Activated naive CD8-positive, alpha-beta T cell treated with anti-CD3 and anti-CD28 coated beads, Interleukin-2, amount 10 ng/mL, durations not matched to agents 7 days and 5 days (primary cell): ENCODE measurements at places on chromosomes 4 and X. TPM values are rescaled to one million over a fixed set of nuclear protein-coding genes. Genes with fewer than 3 reads are reported as not detected.

DNA sequence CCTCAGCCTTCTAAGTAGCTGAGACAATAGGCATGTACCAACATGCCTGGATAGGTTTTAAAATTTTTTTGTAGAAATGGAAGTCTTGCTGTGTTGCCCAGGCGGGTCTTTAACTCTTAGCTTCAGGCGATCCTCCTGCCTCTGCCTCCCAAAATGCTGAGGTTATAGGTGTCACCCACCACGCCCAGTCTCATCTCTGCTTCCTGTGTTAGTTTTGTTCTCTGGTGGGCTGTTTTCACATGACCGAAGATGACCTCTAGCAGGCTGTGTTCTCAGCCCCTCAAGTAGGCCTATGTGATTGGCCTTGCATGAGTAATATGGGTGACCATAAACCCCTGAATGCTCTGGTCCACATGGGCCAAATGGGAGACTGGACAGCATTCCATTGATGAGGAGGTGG, 56.8 kb upstream of the MSANTD1 start:
- H3K4me1 ChIP-seq: peaks cover 36% of the 10 kb centered on the region
- H3K36me3 ChIP-seq: peaks cover 27% of the 10 kb centered on the region
- H3K27ac ChIP-seq: peak overlapping the region; percentile 49
- H3K4me3 ChIP-seq: no peak overlapping the region

DNA sequence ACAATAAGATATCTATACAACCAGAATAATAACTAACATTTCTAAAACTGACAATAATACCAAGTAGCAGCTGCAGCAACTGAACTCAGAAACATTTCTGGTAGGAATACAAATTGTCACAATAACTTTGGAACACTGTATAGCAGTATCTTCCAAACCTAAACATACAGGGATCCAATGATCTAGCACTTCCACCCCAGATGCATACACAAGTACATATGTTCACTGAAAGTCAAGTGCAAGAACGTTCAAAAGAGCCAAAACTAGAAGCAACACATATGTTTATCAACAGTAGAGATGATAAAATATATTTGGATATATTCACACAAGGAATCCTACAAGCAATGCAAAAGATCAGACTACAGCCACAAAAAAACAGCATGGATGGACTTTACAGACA, 46.2 kb downstream of the MAPK10 start:
- H3K4me3 ChIP-seq: no peak overlapping the region
- H3K4me1 ChIP-seq: no peaks in the 10 kb centered on the region
- no peak for DNase-seq
- no peaks in the 10 kb centered on the region for H3K27me3 ChIP-seq
- no peaks in the 10 kb centered on the region for H3K36me3 ChIP-seq

DNA sequence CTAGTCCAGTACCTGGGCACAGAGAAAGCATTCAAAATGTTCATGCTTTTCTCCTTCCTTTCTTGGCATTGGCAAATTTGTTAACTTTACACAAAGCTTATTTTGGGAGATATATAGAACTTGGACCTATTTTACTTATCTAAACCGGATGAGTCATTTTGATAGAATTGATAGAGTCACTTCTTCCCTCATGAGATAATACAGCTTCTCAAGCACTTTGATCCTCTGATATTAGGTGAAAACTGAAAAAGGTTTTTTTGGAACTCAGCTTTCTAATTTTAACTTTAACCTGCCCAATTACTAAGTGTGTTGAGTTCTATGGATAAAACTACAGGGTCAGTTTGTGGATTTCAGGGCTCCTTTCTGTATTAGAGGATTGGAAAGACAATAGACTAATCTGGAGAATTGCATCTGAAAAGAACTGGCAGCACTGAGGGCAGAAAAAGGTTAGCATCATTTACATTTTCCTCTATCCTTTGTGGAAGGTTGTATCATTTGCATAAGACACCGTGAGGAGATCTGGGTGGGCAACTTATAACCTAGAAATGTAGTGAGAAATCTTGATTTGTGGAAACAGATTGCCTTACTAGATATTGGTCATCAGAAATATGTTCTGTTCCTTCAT, 2.4 kb downstream of the WDR44 start:
- H3K4me3 ChIP-seq: peak overlapping the region; percentile 98
- H3K27ac ChIP-seq: peak overlapping the region; percentile 97
- DNase-seq: no peak
- H3K4me1 ChIP-seq: peaks cover 34% of the 10 kb centered on the region
- no peaks in the 10 kb centered on the region for H3K36me3 ChIP-seq

- DNase-seq: no peak
- H3K4me1 ChIP-seq: peaks cover 3% of the 10 kb centered on the region
- H3K27me3 ChIP-seq: peaks cover 4% of the 10 kb centered on the region
These were observed 22.8 kb downstream of the REELD1 start for GRCh38 chr4:146237092-146237491.

- peak; percentile 25 for DNase-seq
- H3K36me3 ChIP-seq: no peaks in the 10 kb centered on the region
- no peak within 1 kb of the TSS for H3K4me3 ChIP-seq
- peaks cover 20% of the 10 kb centered on the region for H3K27me3 ChIP-seq
- no peak within 1 kb of the TSS for H3K27ac ChIP-seq
- peaks cover 2% of the 10 kb centered on the region for H3K4me1 ChIP-seq
These were observed at the start of gene GLRB for GRCh38 chr4:157075811-157076577. Gene GLRB, plus strand, starts transcription at chr4:157076150. Its CDS starts 1,875 bp downstream, at chr4:157078025.

DNA sequence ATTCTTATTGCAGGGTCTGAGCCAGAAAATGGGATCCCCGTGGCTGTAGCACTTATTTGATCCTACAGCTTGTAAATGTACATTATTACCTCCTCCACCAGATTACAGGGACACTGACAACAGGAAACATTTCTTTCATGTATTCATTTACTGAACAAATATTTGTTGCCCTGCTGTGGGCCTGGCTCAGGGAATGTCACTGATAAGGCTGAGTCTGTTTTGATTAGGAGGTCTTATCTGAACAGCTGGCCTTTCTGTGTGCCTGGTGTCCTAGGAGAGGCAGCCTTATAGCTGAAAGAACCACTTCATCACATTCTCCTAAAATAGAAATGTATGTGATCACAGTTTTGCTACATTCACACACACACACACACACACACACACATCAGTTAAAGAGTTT, 45.5 kb upstream of the PROM1 start:
- no peaks in the 10 kb centered on the region for H3K4me1 ChIP-seq
- H3K4me3 ChIP-seq: no peak overlapping the region
- peaks cover under 1% of the 10 kb centered on the region for H3K36me3 ChIP-seq
- H3K27ac ChIP-seq: no peak overlapping the region

Gene HSD17B13
- total RNA-seq: 0.48 TPM

Gene DMD
- total RNA-seq: 0.17 TPM

Gene TRIM75
- not detected for total RNA-seq

Gene F11
- total RNA-seq: not detected

Gene TMEM156
- total RNA-seq: 14.0 TPM

Gene SPOCK3
- not detected for total RNA-seq
